ENCODE measurements at places on chromosomes 6 and 20.

GRCh38 chr20:50385733-50386640 is 124.2 kb upstream of the PTPN1 start:
- DNase-seq: no peak

GRCh38 chr6:157263146-157263545 is 60.2 kb downstream of the TMEM242 start:
- no peak for DNase-seq

- peak; percentile 18 for DNase-seq
These were observed 64.9 kb downstream of the C6orf58 start for GRCh38 chr6:127641905-127642304.

GRCh38 chr20:17938871-17939619 is 29.5 kb downstream of the SNX5 start:
- peak; percentile 57 for DNase-seq

GRCh38 chr20:17873410-17874270 is 95.0 kb downstream of the SNX5 start:
- no peak for DNase-seq

DNA sequence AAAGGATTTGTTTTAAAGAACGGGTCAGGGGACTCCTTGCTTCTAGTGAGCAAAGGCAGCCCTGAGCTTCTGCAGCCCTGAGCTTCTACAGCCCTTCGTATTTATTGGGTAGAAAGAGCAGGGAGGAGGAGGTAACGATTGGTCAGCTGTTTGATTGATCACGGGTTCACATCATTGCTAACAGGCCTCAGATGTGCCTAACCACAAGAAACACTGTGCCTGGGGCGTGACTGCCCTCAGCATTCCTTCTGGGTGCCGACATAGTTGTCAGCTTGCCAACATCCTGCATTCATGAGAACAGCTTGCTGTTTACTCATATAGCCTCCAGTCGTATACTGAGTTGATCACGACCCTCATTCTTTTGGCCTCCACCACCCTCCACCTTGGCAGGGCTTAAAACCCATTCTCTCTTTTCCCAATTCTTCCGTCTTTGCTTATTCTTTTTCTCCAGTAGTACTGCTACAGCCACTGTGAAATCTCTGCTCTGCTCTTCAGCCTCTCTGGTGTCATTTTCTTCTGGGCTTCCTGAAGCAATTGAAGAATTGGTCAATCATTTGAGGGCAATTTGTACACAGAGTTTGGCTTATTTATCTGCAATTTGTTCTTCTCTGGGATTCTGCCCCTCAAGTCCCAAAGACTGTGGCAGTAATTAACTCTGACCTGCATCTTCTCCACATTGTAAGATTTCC is 25.4 kb upstream of the NOP56 start:
- no peak for DNase-seq

GRCh38 chr6:47091886-47092668 is 49.9 kb upstream of the ADGRF1 start:
- no peak for DNase-seq

- DNase-seq: no peak
These were observed 891 bp upstream of the GHRH start for GRCh38 chr20:37262505-37262904.

DNA sequence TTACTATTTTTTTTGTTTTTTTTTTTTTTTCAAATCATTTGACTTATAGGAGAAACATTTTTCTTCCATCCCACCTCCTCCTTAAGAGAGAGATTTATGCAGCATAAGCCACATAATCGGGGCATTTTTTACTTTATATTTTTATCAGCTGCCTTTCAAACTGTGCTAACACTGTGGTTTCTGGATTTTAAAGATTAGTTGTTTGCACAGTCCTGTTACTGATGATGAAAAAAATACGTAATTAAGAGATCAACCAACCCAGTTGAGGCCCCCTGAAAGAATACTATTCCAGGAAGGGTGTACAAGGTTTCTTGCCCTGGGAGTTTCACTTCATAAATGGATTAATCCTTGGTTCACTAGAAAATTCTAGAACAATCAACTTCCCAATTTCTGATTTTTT is 68.3 kb downstream of the MMS22L start:
- no peak for DNase-seq

DNA sequence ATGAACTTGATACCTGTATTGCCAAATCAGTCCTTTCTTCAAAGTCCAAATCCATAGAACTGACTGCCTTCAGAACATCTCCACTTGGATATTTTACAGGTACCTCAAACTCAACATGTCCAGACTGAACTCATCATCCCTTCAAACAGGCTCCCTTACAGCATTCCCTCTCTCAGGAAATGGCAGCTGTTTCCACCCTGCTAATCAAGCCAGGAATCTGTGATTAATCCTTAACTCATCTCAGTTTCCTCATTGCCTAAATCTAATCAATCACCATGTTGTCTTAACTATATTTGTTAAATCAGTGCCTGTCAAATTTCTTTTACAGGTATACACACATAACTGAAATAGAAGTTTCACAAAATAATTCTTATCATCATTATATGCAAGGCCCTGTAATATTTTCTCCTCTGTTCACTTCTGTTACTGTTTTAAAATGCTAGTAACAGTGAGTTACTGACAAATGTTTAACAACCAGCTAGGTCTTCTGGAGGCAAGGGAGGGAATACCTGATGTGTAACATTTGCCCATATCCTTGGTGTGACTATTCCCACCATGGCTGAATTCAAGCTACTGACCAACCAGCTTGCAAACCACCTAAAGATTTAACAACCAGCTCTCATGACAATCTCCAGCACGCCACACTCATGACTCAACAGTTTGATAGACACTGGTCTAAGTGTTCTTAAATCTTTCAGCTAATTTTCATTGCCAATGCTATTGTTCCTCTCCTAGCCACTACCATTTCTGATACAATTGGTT is 124.9 kb downstream of the ADAT2 start:
- no peak for DNase-seq

DNA sequence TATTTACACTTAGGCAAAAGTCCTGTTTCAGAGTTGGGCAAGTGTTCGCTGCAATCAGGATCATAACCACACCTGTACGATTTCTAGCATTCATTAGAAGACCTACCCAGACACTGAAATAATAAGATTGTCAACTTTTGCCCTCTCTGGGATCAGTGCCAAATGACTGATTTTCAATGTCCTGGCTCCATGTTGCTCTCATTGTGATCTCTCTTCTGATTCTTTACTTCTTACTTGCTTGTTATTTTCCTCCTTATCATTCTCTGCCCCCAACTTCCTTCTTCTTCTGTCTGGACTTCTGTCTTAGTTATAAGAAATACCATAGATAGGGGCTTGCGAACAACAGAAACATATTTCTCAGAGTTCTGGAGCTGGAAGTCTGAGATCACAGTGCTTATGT is 94.4 kb upstream of the BMP2 start:
- no peak for DNase-seq

Data from neural crest cell (in vitro differentiated cells).